ENCODE measurements at places on chromosomes 3 and 15.

DNA sequence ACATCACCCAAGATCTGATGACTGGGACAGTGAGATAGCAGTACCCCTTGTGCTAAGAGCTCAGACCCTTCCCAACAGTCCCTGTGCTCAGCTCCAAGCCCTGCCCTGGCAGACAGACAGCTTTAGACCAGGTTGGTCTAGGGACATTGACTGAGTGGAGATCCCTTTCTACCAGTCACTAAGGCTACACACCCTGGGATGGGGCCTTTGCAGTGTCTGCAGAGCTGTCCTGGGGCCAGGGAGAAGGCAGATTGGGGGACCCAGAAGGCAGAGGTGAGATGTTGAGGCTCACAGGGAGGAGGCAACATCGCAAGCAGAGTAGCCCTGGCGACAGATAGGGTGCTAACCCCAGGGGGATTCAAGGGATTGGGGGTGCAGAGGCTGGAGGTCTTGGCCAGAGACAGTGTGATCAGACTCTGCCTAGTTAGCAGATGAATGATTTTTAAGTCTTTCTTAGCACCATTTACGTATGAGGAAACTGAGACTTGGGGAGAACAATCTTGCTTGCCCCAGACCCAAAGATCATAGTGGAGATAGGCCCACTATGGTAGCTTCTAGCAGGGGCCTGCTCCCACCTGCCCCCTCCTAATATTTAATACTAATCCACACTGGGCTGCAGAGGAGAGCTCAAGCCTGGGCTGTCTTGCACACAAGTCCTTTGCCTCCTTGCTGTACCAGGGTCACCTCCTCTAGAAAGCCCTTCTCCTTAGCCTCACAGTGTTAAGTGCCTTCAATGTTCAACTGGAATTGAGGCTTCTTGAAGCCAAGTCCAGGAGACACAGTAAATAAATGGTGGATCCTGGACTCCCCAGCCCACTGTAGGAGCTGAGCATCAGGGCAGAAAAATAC is 32.6 kb downstream of the HMCES start:
- no peak for DNase-seq

DNA sequence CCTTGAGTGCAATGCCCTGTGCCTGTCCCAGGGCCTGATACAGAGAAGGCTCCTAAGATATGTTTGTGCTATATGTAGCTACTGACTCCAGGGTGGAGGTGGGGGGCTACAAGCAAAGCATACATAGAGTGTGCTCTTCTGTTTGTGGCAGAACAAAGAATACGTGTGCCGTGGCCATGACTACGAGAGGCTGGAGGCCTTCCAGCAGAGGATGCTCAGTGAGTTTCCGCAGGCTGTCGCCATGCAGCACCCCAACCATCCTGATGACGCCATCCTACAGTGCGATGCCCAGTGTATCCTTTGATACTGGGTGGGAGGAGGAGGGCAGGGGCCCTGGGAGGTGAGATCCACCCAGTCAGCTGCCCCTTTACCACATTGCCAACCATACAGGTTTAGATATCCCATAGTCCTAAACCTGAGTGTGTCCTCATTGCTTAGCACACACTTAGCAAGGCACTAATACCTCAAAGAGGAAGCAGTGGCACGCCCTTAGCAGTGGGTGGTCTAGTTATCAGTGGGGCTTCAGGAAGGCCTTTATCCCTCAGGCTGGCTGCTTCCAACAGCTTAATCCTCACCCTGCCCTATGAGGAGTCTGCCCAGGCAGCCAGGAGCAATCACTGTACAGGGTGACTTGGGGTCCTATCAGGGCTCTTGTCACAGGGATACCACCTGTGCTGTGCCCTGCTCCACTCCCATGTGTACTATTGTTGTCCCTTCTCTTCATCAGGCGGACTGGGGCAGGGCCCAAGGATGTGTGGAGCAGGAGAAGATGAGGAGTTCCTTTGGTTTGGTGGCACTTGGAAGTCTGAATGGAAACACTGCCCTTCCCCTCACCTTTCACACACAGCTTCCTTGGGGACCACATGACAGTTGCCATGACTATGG is 30.1 kb upstream of the MANF start:
- no peak for DNase-seq

DNA sequence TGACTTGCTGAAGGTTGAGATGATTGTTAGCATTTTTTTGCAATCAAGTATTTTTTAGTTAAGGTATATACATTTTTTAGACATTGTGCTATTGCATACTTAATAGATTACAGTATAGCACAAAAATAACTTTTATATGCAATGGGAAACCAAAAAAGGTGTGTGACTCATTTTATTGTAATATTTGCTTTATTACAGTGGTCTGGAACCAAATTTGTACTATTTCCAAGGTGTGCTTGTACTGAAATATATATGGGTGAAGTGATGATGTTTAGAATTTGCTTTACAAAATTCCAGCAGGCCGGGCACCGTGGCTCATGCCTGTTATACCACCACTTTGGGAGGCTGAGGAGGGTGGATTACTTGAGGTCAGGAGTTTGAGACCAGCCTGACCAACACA is 29.1 kb upstream of the TBC1D23 start:
- no peak for DNase-seq

DNA sequence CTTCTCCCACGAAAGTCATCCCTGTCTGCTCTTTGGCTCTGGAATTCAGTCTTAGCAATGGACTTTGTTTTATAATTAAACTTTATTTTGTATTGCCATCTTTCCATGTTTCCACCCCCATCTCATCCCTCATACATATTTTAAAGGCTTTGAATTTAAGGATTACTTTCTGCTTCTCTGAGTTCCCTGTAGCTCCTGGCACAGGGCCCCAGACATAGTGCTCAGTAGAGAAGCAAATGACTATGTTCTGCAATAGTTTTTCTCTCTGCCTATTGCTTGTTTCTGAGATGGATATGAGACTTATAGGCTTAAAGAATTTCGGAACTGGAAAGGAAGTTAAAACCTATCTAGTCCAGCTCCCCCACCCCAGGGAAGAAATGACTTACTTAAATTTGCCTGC is 197.0 kb downstream of the LPP start:
- DNase-seq, result no peak

DNA sequence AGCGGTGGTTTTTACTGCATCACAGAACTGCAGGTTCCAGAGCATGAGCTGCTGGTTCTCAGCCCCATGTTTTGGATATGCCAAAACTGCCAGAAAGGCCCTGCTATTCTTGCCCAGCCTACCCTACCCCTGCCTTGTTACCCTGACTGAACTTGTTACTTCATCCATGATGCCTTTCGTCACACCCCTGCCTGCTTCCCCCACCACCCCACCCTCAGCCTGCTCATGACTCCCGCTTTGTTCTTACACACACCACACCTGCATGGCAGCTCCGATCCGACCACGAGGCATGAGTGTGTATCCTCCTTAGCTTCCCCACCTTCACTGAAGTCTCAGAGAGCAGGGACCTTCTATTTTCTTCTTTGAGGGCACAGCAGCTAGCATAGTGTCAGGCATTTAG is 5.1 kb upstream of the TM4SF1 start:
- DNase-seq, result no peak

DNA sequence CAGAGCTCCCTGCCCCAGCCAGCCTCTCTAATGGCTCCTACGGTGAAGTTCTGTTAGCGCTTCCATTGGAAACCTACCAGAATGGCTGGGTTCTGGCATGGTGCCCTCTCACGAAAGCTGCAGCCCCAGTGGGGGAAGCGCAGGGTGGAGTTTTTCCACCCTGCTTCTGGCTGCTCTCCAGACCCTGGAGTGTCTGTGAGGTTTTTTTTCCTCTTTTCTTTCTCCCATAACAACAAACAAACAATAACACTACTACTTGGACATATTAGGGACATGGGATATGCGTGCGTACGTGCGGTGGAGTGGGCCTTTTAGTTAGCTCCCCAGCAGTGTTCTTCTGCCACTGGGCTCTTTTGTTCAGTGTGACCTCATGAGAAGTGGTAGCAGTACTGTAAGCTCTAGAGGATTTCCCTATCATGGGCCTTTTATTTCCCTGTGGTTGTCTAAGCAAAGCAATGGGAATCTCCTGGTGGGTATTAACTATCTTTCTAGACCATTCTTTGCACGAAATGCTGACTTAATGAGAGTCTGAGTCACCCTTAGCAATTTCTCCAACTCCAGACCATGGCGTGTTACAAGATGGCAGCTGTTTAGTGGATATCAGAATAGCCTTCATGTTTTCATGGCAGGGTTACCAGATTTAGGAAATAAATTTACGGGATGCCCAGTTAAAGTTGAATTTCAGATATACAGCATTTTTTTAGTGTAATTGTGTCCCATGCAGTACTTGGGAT is 161.9 kb downstream of the FNDC3B start:
- DNase-seq, result no peak

- DNase-seq, result no peak
These were observed 48.5 kb downstream of the ACAA1 start for GRCh38 chr3:38088126-38089078.

GRCh38 chr15:98728082-98728810 is 79.9 kb downstream of the IGF1R start:
- DNase-seq, result no peak

GRCh38 chr15:29821416-29822099 is 710 bp downstream of the TJP1 start:
- DNase-seq, result no peak

DNA sequence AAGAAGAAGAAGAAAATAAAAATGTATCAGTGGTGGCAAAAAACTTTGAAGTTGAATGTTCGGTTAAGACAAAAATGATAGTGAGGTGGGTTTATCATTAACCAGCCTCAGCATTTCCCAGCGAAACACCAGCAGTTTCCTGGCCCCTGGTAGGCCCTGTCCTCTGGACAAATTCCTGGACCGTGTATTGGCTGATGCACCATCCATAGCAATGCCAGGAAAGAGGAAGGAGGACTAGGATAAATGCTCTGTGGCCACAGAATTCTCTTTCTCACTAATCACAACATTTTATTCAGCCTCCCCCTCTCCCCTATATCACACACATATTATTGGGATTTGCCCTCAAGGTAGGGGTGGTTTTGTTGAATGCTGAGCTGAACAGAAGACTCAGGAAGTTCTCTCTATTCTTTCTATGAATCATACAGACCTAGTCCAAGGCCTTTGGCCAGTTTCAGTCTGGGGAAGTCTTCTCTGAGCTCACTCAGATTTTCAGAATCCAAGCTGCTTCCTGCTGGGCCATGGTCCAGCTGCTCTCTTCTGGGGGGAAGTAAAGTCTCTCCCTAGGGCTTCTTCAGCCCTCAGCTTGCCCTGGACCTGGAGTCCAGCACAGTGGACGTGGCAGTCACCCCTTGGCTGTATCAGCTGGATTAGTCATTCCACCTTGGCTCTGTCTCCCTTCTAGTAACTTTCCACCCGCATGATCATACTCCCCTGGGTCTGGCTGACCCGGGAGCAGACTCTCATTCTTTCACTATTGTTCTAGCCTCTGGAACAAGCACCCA is 27.6 kb downstream of the SLC28A1 start:
- DNase-seq, result no peak

DNA sequence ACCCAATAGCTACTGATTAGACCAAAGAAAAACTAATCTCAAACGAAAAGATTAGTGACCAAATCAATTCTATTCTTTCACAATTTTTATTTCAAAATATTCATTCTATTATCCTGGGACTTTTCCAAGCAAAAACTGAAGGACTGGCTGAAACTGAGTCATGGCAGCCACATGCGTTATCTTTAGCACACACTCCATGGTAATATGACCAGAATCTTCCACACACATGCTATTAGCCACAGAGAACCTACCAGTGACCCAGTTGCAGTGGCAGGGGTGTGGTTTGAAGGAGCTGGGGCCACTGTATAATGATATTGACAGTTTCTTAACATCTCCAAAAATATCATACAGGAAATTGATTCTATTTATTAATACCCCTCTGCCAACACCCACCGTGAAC is 154.8 kb upstream of the ABI3BP start:
- DNase-seq, result no peak

DNA sequence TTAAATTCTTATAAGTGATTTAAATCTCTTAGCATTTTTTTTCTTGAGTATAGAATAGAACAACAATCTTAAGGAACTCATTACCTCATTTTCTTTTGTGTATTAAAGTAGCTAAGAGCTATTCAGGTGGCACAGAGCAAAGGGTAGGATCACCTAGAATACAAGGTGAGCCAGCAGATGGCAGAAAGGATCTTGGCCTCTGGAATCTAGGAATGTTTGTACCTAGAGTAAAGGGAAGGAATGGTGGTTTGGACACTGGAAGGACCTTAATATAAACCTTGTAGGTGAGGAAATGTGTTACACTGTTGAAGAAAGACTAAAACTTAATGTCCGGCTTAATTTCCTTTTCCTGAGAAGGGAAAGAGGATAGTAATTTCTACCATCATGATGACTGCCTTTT is 89.0 kb downstream of the GHSR start:
- DNase-seq, result no peak

GRCh38 chr3:127455541-127456450 is 134.7 kb downstream of the TPRA1 start:
- DNase-seq, result peak; percentile 22

DNA sequence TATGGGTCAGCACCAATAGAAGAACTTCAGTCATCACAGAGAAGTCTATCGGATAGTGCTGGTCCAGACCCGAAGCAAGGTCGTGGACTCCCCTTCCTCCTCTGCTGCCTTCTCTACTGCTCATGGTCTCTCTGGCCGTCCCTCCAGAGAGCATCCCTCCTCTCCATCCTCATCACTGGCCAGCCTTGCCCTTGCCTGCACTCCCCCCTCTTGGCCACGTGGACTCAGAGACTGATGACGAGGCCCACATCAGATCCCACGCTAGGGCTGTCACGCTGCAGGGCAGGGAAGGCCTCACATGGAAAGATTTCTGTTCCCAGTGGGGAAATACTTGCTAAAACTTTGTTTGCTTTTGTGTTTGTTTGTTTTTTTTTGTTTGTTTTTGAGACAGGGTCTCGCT is 35.3 kb downstream of the IGDCC3 start:
- no peak for DNase-seq

Data from T-helper 1 cell (primary cell).